ENCODE measurements at places on chromosomes 7 and 10.

DNA sequence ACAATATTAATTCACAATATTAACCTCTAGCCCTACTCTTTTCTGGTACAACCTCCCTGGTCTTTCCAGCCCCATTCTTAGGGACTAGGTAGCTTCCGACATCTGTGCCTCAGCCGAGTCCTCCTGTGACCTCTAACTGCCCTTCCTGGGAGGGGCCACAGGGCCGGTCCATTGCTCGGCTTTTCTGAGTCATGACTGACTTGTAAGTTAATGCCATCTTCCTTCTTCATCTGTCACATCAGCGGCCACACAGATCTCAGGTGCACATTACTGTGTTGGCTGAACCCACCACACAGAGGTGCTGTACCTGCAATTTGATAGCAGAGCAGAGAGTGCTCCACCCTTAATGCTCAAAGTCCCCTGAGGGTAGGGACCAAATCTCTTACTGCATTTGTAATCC is 4.1 kb upstream of the CPA4 start:
- DNase-seq = no peak

GRCh38 chr7:157962458-157963306 is 624.9 kb downstream of the PTPRN2 start:
- no peak for DNase-seq

DNA sequence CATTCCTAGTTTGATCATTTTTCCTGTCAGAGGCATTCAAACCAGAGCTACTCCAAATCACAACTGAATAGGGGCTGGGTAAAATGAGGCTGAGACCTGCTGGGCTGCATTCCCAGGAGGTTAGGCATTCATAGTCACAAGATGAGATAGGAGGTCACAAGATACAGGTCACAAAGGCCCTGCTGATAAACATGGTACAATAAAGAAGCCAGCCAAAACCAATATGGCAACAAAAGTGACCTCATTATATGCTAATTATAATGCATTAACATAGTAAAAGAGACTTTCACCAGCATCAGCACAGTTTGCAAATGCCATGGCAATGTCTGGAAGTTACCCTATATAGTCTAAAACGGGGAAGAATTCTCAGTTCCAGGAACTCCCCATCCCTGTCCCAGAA is 37.3 kb downstream of the TWIST1 start:
- DNase-seq = no peak

- no peak for DNase-seq
Observed at GRCh38 chr7:101853684-101854083, 36.3 kb downstream of the CUX1 start.

DNA sequence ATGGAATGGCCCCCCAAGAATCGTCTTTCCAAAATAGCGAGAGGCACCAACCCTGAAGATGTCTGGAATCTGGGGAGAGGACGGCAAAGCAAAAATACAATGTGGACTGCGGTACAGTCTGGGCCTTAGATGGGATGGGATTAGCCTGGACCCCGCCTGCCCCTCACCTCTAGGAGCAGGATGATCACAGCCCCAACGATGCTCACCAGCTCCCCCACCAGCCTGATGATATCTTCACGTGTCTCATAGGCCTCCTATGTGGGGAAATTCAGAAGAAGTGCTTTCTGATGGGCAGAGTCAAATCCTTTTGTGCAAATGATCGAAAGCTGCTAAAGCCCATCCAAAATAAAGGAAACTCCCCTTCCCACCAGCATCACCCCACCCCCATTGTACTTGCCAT is 18.2 kb downstream of the TRPV5 start:
- no peak for DNase-seq

- DNase-seq = no peak
Observed at GRCh38 chr7:25314094-25314730, 85.9 kb upstream of the NPVF start.
